ENCODE measurements at places on chromosomes 6 and 20.

DNA sequence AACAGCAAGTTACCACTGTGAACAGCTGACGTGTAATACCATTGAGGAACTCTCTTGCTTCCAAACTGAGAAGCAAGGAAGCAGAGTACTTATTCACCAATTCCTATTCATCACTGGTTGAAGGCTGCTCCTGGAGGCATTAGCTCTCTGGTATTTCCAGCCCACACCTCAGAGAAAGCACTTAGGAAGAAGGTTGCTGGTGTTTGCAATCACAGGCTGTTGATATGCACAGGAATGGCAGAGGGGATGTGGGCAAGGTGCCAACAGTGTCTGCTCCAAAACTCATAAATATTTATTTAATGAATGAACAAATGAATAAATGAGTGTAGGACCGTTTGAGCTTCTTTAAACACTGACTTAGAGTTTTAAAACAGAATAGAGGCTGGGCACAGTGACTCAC lies 6.9 kb upstream of the RRBP1 start:
- no peak for DNase-seq

DNA sequence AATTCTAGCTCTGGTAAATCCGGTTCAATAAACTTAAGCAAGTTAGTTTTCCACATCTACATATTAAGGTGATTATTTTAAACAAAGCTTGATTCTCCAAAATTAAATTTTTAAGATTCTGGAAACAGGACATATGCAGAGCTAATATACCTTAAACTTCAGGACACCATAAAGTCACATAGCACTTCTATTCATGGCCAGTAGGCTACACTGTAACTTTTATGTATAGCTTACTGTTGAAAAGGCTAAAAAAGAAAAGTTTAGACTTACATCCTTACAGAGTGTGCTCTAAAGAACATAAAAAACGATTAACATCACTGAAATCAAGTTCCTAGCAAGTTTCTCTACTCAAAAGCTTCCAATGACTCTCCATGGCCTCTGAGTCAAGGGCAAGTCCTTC lies 224.7 kb downstream of the PTPRK start:
- no peak for DNase-seq

- DNase-seq: no peak
These were observed 45.6 kb downstream of the BTBD9 start for GRCh38 chr6:38593998-38594665.

- DNase-seq: no peak
These were observed 275.5 kb downstream of the ZFAND3 start for GRCh38 chr6:38095054-38095453.

DNA sequence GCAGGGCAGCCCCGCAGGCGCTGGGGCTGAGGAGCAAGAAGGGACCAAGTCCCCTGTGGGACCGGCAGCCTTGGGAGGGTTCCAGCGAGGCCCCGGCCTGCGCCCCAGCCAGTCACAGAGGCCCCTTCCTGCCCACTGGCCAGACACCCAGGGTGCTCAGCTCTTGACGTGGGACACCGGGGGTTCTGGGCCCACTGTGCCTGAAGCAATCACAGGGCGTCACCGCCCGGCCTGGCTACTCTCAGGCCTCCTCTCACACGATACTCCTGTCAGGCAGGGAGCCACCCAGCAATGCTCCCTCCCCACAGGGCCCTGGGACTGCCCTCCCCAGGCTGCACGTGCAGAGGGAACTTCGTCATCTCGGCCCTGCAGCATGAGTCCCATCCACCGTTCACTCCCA lies 14.5 kb downstream of the TAF4 start:
- no peak for DNase-seq

DNA sequence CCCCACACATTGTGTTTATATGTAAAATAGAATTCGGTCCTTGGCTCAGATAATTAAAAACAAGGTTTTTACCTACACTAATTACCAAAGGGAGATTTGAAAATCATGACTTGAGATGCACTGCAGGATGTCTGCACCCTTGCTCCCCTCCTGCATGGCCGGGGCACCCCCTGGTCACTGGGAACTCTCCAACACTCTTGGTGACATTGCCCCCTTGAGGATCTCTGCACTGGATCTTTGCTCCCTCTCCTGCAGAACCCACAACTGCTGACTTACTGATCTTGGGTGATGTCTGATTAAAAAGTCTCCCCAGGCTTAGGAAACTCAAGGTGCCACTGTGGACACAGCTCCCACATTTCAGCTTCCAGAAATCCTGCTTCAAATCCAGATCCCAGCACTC lies 17.1 kb upstream of the CSNK2A1 start:
- DNase-seq: no peak

DNA sequence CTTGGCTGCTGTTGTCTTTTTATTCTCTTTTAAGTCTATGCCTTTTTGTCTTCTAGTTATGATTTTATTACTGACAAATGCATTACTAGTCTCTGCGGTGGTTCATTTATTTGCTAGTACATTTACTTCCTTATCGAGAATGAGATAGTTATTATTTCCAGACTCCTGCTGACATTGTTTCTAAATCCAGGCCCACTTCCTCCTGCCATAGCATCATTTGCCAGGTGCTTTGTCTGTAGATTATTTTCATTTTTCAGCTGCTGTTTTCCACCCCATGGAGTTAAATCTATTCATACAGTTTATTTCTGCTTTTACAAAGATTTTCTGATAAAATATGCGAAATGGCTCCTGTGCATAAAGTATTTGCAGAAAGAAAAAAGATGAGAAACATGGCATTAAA lies 459.7 kb downstream of the MMUT start:
- no peak for DNase-seq

DNA sequence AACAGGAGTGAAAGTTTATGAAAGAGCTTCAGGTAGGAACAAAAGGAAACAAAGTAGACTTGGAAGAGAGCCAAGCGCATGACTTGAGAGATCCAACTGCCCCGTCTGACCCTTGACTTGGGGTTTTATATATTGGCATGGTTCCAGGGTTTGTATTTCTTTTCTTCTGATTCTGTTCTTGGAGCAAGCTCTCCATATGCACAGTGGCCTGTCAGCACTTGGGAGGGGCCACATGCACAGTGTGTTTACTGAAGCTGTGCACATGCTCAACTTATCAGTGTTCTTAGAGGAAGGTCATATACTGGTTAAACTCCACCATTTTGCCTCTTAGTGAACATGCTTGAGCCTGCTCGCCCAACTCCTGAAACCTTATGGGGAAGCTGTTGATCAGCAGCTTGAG lies 953.7 kb downstream of the TFAP2A start:
- DNase-seq: no peak

- no peak for DNase-seq
These were observed 32.4 kb downstream of the NFATC2 start for GRCh38 chr20:51510169-51510568.

GRCh38 chr6:88167352-88167937 lies 1.3 kb upstream of the CNR1 start:
- DNase-seq: no peak
